ENCODE measurements at places on chromosomes 2 and 18.

- peak; percentile 17 for DNase-seq
These were observed 26.2 kb downstream of the ATAD2B start for GRCh38 chr2:23900541-23901322.

- DNase-seq = no peak
These were observed 136.7 kb upstream of the DAPL1 start for GRCh38 chr2:158658396-158658795.

DNA sequence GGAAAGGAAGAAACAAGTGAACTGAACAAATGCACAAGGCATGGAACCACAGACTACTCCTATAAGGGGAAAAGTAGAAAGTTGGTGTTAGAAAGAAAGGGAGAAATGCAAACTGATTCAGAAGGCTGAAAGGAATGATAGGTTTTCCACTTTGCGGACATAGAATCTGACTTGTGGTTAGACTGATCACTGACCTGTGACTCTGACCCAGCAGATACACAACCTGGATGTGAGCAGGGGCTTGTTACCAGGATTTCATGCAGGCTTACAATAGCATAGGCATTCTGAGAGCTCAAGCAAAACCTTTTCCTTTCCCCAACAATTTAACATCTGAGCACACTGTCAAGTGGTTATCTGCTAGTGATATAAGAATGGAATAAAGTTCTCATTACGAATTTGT, 237.0 kb upstream of the CDH20 start:
- no peak for DNase-seq

DNA sequence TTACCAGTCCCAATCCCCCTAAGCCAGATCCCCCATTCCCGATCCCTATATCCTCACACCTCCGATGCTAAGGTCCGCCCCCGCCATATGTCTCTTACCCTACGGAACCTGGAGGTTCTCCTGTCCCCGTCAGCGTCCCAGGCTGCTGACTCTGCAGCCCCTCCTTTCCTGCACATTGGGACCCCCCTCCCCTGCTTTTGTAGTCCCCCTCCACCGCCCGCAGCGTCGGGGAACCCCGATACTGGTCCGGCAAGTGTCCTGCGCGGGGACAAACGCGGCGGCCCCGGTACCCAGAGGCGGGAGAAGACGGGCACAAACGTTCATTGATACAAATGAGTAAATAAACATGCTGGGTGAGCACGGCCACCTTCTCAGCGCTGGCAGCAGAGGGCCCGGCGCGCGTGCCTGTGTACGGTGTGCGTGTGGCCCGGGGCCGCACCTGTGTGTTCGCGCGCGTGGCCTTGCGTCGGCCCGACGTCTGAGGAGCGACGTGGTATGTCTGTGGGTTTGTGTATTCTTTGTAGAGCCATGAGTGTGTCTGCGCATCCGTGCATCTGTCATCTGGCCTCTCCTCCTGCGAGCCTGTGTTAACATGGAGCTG, 2.0 kb upstream of the CYP26B1 start:
- no peak for DNase-seq

All from activated CD4-positive, alpha-beta T cell treated with anti-CD3 and anti-CD28 coated beads, Interleukin-2, Interleukin-6, amounts not matched to agents 100 ng/mL and 50 ng/mL, durations not matched to agents 16 hours and 8 hours (primary cell).